ENCODE measurements at places on chromosomes 4 and X.

DNA sequence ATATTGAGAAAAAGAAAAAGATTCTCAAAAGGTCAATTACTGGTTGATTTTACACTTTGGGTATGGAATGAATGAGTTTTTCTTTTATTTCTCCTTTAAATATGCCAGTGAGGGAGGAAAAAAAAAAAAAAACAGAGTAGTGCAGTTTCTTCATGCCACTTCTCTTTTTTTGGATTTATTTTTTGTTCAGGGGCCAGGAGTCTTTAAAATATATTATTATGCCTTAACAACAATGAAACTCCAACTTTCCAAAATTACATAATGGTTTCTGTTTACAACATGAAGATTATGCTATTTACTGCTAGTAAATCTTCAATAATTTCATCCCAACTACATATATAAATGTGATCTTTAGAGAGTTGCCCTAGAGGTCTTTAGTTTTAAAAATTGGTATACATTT is 31.9 kb downstream of the DTHD1 start:
- DNase-seq: no peak

DNA sequence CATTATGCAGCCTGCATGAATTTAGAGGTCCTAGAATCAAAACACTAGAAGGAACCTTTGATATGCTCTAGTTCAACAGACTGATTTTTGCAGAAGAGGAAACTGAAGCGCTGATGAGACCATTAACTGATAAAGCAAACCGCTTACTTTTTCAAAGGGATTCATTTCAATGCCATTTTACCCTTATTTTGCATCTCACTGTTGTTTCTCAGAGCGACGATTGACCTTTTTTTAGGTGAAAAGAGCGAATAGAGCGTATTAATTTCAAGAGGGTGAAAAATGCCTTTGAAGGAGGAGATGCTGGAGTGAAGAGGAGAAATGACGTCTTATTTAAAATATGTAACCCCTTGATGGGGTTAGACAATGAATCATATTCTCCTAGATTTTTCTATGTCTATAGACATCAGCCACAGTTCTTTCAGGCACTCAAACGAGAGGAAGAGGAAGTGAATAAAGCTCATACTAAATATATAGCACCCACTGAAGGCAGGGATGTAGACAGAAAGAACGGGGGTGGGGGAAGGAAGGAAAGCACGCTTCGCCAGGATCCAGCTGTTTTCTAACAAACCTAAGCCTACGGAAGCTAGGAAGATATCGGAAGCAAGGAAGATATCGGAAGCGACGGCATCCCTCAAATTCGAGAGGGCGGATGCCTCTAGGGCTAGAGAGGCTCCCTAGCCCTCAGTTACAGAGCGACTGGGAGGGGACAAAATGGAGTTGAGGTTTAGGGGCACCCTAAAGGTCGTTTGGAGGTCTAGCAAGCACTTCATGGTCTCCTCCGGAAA is 848 bp downstream of the ACSL4 start:
- peak; percentile 2 for DNase-seq

DNA sequence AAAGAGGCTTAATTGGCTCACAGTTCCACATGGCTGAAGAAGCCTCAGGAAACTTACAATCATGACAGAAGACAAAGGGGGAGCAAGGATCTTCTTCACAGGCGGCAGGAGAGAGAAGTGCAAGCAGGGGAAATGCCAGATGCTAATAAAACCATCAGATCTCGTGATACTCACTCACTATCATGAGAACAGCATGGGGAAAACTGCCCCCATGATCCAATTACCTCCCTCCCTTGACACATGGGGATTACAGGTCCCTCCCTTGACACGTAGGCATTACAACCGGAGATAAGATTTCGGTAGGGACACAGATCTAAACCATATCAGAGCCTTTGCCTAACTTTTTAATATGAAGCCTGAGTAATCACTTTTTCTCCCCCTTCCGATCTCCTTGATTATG is 43.7 kb upstream of the MAPK10 start:
- DNase-seq: no peak

DNA sequence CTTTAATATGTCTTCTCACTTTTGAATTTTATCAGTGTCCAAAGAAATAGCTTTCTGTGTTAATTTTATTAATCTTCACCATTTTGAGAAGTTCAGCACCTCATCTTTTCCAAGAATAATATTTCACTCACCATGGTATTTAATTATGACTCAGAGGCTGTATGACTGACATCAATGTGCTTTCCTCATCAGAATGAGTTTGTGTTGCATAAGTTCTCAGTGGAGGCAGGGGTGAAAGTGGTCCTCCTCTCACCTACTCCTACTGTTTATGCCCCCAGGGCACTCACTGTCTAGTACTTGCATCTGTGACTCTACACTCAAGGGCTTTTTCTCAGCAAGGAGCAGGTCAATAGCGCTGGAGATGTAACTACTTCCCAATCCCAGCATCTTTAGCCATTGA is 905.3 kb upstream of the INTU start:
- DNase-seq: no peak

DNA sequence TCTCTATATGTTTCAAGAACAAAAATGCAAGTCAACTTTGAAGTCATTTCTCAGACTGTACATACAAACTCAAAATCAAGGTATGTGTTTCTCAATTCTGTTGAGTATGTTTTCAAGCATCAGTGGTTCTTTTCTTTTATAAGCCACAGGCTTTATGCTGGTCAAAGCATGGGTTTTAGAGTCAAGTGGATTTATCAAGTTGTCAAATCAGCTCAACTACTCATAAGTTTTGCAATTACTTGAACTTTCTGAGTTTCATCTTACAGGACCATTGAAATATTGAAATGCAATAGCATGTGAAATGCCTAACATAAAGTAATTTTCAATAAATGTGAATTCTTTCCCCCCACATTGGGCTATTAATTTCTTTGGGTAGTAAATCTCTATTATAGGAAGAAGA is 239.9 kb upstream of the DKK2 start:
- no peak for DNase-seq
